ENCODE measurements at places on chromosomes 6 and 20. TPM values are rescaled to one million over a fixed set of nuclear protein-coding genes. Genes with fewer than 3 reads are reported as not detected.

DNA sequence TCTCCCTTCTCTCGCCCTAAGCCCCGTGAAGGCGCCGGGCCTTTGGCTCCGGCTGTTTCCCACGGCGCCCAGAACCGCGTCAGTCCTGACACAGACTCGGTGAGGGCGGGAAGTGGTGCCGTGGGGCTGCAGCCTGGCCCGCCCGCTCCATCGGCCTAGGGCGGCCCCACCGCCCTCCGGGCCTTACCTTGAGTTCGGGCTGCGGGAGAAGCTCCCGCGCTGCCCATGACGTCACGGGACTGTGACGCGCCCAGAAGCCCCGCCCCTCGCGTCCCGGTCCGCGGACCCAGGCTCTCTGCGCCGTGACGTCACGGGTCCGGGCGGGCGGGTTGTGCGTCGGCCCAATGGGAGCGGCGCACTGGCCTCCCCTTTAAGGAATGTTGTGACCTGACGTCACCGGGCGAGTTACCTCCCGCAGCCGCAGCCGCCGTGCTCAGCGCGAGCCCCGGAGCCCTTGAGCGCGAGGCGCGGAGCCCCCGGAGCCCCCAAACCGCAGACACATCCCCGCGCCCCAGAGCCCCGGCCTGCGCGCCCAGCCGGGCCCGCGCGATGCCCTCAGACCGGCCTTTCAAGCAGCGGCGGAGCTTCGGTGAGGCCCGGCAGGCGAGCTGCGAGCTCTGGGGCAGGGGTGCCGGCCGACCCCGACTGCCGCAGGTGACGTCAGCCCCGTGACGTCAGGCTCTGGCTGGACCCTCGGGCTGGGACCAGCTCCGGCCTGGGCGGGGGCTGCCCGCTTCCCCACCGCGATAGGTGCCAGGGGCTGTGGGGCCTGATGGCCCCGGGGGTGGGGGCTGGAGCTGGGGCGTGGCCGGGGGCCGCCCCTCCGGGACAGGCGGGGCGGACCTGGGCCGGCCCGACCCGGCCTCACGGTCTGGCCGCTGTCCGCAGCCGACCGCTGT is at the start of gene MAP1LC3A:
Gene MAP1LC3A (plus strand): TSS at position 399 of the 899 bp plus-strand sequence. CDS start 151 bp downstream, at position 550.
- peak within 1 kb of the TSS; percentile 90 for H3K27ac ChIP-seq
- H3K4me1 ChIP-seq = peaks cover 15% of the 10 kb centered on the region
- peaks cover 3% of the 10 kb centered on the region for H3K36me3 ChIP-seq
- H3K27me3 ChIP-seq = no peaks in the 10 kb centered on the region
- peak within 1 kb of the TSS; percentile 96 for H3K4me3 ChIP-seq

SRSF12 gene
- 0.23 TPM for total RNA-seq

DNA sequence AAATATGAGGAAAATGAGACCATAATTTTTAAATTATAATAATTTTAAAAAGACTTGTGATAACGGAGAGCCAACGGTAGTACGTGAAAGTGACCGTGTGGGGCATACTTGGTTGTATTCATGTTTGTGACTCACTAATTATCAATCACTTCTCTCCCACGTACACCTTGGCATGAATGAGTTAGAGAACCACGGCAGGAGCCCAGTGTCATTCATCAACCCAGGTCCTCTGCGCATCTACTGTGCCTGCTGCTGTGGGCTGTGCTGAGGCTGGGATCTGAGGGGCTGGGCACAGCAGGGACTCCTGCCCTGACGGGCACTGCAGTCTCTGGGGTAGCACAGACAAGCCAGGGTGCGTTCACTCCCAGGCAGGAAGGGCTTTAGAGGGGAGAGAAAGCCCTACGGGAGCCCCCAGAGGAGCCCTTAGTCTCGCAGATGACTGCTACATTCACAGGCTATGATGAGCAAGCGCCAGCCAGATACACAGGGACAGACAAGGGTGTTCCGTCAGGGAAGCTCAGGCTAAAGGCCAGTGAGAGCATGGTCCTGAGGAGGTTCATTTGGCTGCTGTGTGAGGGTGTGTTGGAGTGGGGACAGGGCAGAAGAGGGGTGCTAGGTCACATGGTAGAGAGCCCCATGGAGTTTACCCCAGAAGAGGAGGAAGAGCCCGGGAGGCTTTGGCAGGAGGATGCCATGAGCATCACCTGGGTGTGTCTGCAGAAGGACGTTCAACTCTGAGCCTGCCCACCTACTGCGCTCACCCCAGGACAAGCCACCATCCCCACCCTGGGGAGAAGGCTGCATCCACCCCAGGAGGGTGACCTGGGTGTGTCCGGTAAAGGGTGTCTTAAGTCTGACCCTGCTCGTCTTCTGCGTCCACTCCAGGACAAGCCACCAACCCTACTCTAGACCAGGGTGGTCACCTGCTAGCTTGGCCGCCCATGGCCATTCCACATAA is 8.2 kb upstream of the RPS6KA2 start:
- H3K36me3 ChIP-seq = no peaks in the 10 kb centered on the region
- no peak overlapping the region for H3K27ac ChIP-seq
- DNase-seq = no peak
- H3K27me3 ChIP-seq = peaks cover 55% of the 10 kb centered on the region

DNA sequence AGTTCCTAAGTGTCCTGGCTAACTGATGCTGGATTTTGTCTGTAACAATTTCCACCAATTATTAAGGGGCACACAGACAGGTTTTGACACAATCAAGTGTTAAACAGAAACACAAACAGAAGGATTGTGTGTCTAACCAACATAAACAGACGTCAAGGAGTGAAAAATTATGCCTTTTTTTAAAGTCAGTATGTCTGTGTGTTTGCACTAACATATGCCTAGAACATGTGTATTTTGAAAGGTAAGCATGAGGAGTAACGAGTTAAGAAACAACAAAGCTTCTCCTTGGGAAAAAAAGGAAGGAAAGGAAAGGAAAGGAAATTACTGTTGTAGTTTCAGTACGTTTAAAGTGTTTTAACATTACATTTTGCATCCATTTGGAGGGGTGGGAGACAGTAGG is 466.3 kb upstream of the ID4 start:
- H3K27ac ChIP-seq = no peak overlapping the region
- no peaks in the 10 kb centered on the region for H3K36me3 ChIP-seq
- no peak for DNase-seq
- H3K27me3 ChIP-seq = no peaks in the 10 kb centered on the region

CYP39A1 gene
- not detected for total RNA-seq

GRCh38 chr6:92706976-92707375 is 712.4 kb downstream of the EPHA7 start:
- no peaks in the 10 kb centered on the region for H3K27me3 ChIP-seq
- H3K4me3 ChIP-seq = no peak overlapping the region
- no peak overlapping the region for H3K27ac ChIP-seq
- no peaks in the 10 kb centered on the region for H3K4me1 ChIP-seq

MMP24OS gene
- total RNA-seq = 44.2 TPM

- H3K36me3 ChIP-seq = peaks cover 12% of the 10 kb centered on the region
- peaks cover 94% of the 10 kb centered on the region for H3K4me1 ChIP-seq
- H3K4me3 ChIP-seq = peak overlapping the region; percentile 78
- DNase-seq = no peak
- peak overlapping the region; percentile 2 for H3K27ac ChIP-seq
These were observed 29.9 kb downstream of the HIVEP2 start for GRCh38 chr6:142914937-142915697.

LMBRD1 gene
- total RNA-seq = 24.5 TPM

GRCh38 chr20:46634528-46634927 is 16.7 kb downstream of the SLC13A3 start:
- DNase-seq = no peak
- H3K27me3 ChIP-seq = peaks cover 4% of the 10 kb centered on the region
- H3K4me1 ChIP-seq = no peaks in the 10 kb centered on the region
- H3K36me3 ChIP-seq = no peaks in the 10 kb centered on the region
- no peak overlapping the region for H3K27ac ChIP-seq

- peaks cover 13% of the 10 kb centered on the region for H3K4me1 ChIP-seq
- H3K27me3 ChIP-seq = peaks cover 71% of the 10 kb centered on the region
- H3K36me3 ChIP-seq = no peaks in the 10 kb centered on the region
- peak overlapping the region; percentile 63 for H3K4me3 ChIP-seq
- peak; percentile 9 for DNase-seq
These were observed 1.3 kb upstream of the CNR1 start for GRCh38 chr6:88167352-88167937.

GATA5 gene
- not detected for total RNA-seq

- H3K27me3 ChIP-seq = no peaks in the 10 kb centered on the region
- H3K36me3 ChIP-seq = peaks cover 2% of the 10 kb centered on the region
- H3K4me1 ChIP-seq = no peaks in the 10 kb centered on the region
- no peak for DNase-seq
- no peak overlapping the region for H3K4me3 ChIP-seq
- H3K27ac ChIP-seq = no peak overlapping the region
These were observed 120.4 kb downstream of the RNGTT start for GRCh38 chr6:88843040-88843439.

DNA sequence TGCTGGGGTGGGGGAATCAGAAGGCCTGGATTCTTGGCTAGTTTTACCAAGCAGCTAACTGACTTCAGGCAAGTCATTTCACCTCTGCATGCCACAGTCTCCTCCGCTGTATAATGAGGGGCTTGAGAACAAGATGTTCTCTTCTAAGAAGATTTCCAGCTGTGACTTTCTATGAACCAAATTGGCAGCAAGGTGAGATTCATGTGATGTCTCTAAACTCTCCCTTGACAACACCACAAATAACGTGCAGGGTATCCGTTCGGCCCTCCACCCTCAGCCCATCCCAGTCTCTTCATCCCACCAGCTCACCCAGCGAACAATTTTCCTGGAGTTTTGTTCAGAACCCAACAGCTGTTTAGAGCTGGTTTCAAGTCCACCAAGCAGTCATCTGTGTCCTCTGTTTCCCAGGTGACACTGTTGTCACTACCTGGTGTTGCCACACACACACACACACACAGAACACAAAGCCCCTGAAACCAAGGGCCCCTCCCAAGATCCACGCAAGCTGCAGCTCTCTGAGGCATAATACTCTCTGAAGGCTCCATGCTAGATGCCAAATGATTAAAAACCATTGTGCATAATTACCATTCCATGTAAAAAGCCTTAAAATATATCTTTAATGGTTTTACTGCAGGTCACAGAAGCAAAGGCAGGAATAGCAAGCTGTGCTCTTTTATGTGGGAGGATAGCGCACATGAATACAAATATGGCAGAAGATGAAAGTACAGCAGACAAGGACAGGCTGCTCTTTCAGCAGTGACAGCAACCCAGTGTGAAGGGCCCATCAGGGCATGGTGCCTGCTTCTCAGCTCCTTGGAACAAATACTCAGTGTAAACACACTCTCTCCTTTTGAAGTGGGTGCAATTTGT is 48.2 kb downstream of the ARHGAP18 start:
- no peak overlapping the region for H3K4me3 ChIP-seq
- no peak for DNase-seq
- no peak overlapping the region for H3K27ac ChIP-seq
- peaks cover 4% of the 10 kb centered on the region for H3K4me1 ChIP-seq
- no peaks in the 10 kb centered on the region for H3K36me3 ChIP-seq

CLPSL1 gene
- not detected for total RNA-seq

CLPSL2 gene
- not detected for total RNA-seq

TREM2 gene
- total RNA-seq = not detected

DNA sequence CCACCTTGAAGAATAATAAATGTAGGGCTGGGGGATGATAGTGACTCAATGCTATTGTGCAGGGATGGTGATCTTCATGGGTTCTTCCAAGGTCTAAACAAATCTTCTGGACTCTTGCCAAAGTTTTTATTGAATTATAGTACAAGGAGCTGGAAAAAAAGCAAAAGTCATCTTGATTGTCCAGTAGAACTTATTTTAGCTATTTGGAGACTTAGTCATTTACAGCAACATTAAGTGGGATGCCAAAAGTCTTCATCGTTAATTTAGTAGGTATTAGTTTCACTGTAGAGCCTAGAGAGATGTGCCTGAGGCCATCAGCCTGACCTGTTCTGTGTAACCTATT is 212.9 kb upstream of the TBX18 start:
- no peak overlapping the region for H3K4me3 ChIP-seq
- H3K4me1 ChIP-seq = no peaks in the 10 kb centered on the region
- H3K27ac ChIP-seq = no peak overlapping the region
- H3K27me3 ChIP-seq = no peaks in the 10 kb centered on the region

GRCh38 chr20:18388860-18389259 is 78.0 kb downstream of the DZANK1 start:
- H3K27ac ChIP-seq = no peak overlapping the region
- H3K27me3 ChIP-seq = no peaks in the 10 kb centered on the region
- no peaks in the 10 kb centered on the region for H3K36me3 ChIP-seq
- H3K4me1 ChIP-seq = no peaks in the 10 kb centered on the region

DNA sequence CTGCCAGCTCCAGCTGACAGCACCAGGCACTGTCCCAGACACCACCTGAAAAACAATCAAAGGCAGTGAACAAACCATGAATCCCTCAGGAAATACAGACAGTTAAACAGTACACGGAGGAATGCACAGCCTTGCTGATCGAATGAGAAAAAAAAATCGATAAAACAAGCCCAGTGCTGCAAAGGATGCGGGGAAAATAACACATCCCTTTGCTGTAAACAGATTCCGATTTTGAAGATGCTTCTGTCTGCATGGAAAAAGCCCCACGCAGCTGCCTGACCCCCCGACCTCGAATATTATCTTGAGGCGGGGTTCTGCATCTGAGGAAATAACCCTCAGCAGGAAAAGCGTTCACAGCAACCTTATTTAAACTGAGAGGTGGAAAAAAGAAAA is 43.9 kb downstream of the RBM38 start:
- H3K27me3 ChIP-seq = no peaks in the 10 kb centered on the region
- peaks cover 45% of the 10 kb centered on the region for H3K4me1 ChIP-seq
- no peak overlapping the region for H3K27ac ChIP-seq

DNA sequence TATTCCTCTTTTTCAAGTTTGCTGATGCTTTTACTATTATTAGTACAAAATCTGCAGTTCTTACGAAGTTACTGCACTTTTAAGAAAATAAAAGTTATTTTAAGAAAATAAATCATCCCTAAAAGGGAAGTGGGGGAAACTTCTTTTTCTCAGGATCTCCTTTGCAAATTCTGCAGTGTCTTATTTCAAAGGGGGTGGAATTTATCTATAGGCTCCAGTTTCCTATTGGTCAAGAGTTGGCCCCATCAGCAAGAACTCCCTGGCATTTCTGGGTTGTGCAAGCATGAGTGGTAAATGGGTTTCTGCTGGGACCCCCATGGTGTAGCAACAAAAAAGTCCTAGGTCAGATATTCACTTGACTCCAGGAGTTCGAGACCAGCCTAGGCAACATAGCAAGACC is 136.3 kb upstream of the PRDM1 start:
- no peak for DNase-seq
- H3K27ac ChIP-seq = no peak overlapping the region
- peaks cover 16% of the 10 kb centered on the region for H3K27me3 ChIP-seq
- H3K36me3 ChIP-seq = no peaks in the 10 kb centered on the region
- no peak overlapping the region for H3K4me3 ChIP-seq

DNA sequence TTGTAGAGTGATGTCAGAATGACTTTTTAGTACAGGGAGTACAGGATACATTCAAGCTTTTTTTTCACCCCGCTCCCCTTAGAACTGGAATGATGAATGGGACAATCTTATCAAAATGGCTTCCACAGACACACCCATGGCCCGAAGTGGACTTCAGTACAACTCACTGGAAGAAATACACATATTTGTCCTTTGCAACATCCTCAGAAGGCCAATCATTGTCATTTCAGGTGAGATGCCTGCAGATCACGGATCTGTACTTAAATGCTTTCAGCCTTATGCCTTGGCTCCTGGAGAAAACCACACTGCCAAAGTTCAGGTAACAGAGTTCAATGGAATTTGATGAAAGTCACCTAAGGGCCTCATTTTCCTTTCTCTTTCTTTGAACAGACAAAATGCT is 8.5 kb downstream of the TNFAIP3 start:
- peak overlapping the region; percentile 93 for H3K4me3 ChIP-seq
- peaks cover 70% of the 10 kb centered on the region for H3K4me1 ChIP-seq
- no peaks in the 10 kb centered on the region for H3K27me3 ChIP-seq
- H3K27ac ChIP-seq = peak overlapping the region; percentile 98
- H3K36me3 ChIP-seq = peaks cover 87% of the 10 kb centered on the region
- DNase-seq = no peak

- H3K36me3 ChIP-seq = no peaks in the 10 kb centered on the region
- H3K4me3 ChIP-seq = no peak overlapping the region
- H3K27me3 ChIP-seq = peaks cover 34% of the 10 kb centered on the region
- DNase-seq = no peak
- no peaks in the 10 kb centered on the region for H3K4me1 ChIP-seq
- no peak overlapping the region for H3K27ac ChIP-seq
These were observed 31.4 kb downstream of the RIN2 start for GRCh38 chr20:19789446-19789845.
